Peyer's patch (tissue), 4 donors: ENCODE measurements at places on chromosomes 16 and 17.

DNA sequence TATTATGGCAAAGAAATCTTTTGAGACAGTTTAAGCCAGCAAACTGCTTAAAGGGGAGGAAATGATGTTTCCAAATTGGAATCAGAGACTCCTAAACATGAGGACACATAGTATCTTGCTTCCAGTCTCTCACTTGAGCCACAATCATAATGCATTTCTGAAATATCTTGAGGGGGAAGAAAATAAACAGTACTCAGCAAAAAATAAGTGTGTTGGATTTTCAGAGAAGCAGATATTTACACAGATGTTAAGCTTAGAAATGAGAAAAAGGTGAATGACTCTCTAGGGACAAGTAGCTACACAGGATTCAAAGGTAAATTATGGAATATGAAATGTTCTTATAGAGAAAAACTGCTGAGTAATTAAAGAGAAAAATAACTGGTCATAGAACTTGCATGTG lies 1583.6 kb downstream of the CDH8 start:
- DNase-seq = no peak

DNA sequence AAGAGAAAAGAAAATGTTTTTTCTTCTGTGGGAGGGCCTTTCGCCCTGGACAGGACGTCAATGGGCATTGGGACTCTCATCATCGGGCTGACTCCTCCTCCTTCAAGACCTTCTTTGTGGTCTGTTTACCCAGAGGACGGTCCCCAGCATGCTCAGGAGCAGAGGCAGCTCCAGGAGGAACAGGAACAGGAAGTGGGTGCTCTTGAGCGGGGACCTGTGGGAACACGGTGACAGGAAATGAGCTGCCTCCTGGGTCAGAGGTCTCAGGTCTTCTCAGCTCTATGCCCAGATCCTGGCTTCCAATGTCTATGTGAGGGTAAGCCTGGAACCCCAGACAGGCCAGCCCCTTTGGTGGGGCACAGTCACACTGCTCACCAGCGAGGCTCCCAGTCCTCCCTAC lies 12.2 kb downstream of the CD300LD start:
- DNase-seq = no peak

- DNase-seq = no peak
These were observed 104.0 kb downstream of the TANC2 start for GRCh38 chr17:63070031-63070430.

DNA sequence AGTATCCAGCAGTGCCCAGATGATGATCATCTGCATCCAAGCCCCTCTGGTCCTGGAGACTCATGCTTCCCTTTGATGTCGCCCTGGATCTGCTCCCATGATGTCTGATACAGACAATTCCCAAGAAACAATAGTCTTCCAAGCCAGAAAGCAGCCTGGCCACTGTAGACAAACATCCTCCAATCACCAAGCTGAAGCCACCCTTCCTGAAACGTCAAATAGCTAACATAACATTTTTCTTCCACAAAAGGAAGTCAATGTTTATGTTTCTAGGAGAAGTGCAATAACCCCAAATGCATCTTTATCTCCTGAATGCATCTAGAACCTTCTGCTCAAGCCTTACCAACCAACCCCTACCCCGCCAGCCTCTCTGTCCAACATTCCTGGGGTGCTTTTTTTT lies 1.2 kb upstream of the DPEP2 start:
- peak; percentile 37 for DNase-seq

- DNase-seq = no peak
These were observed 251.8 kb downstream of the MAF start for GRCh38 chr16:79348521-79349306.

DNA sequence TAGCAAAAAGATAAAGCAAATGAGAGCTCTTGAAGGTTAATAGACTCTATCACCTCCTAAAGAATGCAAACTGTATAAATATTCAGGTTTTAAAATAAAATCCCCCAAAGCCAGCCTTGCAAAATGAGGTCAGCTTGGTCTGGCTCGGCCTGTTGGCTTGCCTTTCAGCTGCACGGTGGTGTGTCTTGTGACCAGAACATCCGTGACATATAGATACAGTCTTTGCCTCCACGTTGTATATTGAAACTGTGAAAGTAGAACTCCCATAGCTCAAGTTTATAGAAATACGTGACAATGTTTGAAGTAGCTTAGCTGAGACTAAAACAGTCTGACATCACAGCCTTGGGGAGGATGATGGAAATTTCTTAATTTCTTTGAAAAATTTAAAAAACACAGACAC lies 236.6 kb upstream of the MYOCD start:
- DNase-seq = no peak

DNA sequence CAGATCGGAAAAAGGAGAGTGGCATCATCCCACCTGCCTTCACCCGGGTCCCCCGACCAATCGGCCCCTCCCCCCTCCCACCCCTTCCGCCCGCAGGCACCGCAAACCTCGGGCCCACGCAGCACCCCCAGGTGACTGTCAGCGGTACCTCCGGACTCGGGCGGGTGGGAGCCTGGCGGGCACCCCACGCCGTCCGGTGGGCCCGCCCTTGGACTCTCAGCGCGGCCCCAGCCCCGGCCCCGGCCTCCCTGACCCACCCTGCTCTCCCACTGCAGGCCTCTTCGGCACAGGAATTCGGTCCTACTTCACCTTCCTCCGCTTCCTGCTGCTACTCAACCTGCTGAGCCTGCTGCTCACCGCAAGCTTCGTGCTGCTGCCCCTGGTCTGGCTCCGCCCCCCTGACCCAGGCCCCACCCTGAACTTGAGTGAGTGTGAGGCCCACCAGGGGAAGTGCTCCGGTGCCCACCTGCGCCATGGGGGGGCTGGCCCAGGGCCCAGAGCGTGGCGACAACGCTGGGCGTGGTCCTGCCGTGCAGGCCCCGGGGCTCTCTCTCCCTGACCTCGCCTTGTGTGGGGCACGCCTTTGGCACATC lies 1.6 kb downstream of the TMC8 start:
- DNase-seq = no peak

GRCh38 chr17:11121341-11121985 lies 119.5 kb upstream of the SHISA6 start:
- DNase-seq = no peak

GRCh38 chr16:58500430-58501241 lies 693 bp downstream of the NDRG4 start:
- no peak for DNase-seq

- DNase-seq = no peak
These were observed 18.5 kb downstream of the TOP2A start for GRCh38 chr17:40399185-40399584.

- no peak for DNase-seq
These were observed 42.4 kb upstream of the TRAP1 start for GRCh38 chr16:3759736-3760135.

GRCh38 chr17:33113276-33113990 lies 121.8 kb downstream of the SPACA3 start:
- DNase-seq = no peak

DNA sequence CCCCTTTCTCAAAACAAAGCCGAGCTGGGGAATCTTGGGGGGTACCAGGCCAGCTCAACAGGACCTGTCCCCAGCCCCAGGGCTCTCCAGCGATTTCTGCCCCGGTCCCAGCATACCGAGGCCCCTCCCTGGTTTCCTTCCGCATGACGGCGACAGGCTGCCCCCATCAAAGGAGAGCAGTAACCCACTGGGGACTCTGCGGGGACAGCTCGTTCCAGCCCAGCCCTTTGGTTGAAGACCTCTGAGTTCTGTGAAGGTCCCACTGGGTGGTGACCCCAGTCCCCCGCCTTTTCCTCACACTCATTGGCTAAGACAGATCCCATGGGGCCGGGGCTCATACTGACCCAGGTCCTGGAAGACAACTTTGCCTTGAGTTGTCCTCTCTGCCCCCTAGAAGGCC lies 4.1 kb downstream of the SMTNL2 start:
- DNase-seq = no peak

GRCh38 chr17:45172541-45173286 lies 11.0 kb downstream of the HEXIM2 start:
- peak; percentile 69 for DNase-seq

- DNase-seq = no peak
These were observed 51.7 kb upstream of the MTSS2 start for GRCh38 chr16:70737377-70738082.

DNA sequence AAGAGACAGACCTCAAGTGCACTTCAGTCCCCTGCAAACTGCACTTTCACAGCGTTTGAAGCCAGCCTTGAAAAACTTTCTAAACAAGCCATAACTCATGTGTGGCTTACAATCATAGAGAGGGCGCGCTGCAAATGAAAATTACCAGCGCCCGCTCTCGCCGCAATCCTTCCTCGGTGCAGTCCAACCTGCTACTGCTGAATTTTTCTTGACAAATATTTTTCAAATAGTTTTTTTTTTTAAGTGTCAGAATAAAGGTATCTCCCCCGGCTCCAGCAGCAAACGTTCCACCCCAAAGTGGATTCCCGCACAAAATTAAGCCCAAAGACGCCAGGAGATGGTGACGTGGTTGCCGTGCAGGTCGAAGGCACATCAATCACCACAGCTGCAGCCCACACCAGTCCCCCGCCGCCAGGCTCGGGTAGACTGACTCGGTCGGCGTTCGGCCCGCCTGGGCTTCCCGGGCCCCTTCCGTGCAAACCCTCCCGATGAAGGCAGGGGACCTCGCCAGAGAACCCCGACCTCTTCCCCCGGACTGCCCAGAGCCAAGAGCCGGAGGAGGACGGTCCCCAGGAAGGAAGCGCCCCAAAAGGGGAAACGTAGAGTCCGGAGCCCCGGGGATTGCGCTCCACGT lies 630 bp downstream of the GRB2 start:
- peak; percentile 43 for DNase-seq

DNA sequence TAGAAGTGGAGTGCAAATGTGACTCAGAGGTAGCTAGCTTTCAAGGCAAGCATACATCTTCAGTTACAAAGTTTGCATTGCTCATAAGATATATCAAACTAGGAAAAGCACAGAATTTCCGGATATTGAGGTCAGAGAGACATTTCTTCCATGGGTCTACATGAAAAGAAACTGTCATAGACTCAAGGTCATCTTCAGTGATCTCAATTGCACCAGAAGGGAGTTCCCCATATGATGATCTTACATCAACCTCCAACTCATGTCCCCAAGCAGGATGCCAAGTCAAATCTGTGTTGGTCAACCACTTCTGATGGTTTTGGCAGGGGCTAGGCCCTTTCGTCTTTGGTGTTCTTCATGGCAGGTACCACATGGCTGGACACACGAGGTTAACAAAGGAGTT lies 459.9 kb upstream of the MAF start:
- no peak for DNase-seq

GRCh38 chr16:69309316-69309715 lies 1.8 kb upstream of the VPS4A start:
- peak; percentile 44 for DNase-seq

- no peak for DNase-seq
These were observed at the start of gene BHLHA9 for GRCh38 chr17:1270210-1271029. BHLHA9 (plus strand) TSS chr17:1270444; CDS start chr17:1270564, 120 bp downstream.

DNA sequence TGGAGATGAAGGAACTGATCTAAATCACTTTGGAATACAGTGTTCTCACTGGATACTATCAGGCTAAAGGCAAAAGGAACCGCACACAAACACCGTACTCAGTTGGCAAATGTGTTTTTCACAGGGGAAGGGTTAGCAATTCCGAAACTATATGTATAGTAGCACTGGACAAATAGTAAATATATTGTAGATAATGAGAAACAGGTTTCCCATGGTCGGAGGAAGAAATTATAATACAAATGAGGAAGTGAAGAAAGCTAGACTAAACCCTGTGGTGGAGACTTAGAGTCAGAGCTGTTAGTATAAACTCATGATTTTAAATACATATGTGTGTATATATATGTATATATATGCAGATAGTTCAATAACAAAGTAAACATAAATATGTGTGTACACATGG lies 414.1 kb upstream of the SALL1 start:
- no peak for DNase-seq

- DNase-seq = peak; percentile 60
These were observed 521 bp downstream of the GGA2 start for GRCh38 chr16:23509782-23510163.

DNA sequence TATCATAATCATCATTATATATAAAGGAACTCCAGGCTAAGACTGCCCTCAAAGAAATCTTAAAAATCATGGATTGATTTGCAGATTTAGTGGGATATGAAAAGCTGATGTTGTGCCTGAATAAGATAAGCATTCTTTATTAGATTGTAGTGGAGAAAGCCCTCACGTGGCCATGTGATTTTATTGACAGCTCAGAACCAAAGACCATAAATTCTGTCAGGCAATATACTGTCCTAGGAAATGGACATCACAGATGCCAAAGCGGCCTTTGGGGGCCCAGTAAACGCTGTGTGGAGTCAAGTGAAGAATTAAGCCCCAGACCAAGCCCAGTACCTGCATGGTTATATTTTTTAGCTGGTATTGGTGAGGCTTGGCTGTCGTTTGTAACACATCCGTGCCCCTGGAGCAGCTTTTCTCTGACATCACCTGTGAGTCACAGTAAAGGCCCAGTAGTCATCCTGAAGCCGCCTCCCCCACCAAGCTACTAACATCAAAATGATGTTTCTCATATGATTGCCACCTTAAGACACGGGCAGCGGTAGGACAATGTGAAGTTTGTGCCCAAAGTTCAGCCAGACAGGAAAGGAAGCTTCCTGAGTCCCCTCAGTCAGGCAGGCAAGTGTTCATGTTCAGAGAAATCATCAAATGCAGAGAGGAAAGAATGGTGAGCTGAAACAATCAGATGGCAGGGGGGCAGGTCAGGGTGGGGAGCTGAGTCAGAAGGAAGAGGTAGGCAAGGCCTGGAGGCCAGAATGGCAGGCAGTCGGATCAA lies 209.4 kb downstream of the IRX3 start:
- DNase-seq = no peak

DNA sequence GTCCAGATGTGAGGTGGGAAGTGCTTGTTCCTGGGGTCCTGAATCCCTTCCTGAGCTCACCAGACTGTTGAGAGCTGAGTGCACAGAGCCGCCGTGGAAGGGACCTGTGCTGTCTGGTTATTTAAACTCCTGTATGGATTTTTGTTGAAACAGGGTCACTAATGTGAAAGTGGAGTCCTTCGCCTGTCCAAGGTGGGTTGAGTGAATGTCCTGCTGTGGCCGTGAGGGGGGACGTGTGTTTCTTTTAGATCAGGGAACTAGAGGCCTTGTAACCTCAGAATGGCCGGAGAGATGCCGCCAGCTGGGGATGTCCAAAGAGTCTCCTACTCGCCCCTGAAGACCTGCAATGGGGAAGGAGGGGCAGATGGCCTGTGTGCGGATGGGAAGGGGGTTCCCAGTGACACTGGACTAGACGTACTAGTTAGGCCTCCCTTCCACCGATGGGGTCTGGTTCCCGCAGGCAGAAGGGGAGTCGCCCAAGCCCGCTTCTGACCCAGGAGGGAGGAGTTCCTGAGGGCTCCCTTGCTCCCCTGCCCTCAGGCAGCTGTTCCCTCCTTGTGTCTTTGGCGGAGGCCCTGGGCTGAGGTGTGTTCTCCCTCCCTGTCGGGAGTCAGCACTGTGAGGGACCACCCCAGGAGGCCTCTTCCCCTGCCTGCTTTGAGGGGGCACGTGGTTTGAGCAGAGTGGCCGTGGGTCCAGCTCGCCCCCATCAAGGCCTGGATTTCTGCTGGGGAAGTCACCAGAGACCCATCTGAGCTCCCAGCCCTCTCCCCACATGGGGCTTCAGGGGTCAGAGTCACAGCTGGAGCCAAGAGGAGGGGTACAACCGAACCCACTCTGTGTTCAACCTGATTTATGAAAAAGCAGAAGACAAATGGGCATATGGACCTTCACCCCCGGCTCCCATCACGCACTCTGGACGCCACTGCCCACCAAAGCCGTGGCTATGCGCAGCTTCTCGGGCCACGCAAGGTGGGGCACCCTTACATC lies 30.9 kb downstream of the OR1D5 start:
- DNase-seq = no peak

- DNase-seq = no peak
These were observed 22.2 kb downstream of the MMP15 start for GRCh38 chr16:58047557-58048348.
